ENCODE measurements at places on chromosomes 3 and 15. TPM values are rescaled to one million over a fixed set of nuclear protein-coding genes. Genes with fewer than 3 reads are reported as not detected.

DNA sequence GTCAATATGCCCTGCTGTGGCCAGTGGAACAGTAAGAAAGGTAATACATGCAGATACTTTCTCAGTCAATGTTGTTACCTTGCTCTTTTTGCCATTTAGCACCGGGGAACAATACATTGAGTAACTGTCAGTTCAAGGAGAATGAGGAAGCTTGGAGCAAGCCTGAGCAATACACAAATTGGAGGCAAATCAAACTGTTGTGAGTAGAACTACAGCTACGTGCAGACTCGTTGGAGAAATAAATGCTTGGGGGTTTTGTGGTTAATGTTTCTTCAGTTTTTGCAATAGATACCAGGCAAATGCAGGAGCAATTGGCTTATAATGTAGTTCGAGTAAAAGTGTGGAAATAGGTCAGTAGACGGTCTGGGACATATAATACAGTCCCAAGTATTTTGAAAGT lies 587.3 kb upstream of the ROBO1 start:
- no peaks in the 10 kb centered on the region for H3K36me3 ChIP-seq
- H3K4me1 ChIP-seq, result no peaks in the 10 kb centered on the region
- no peak overlapping the region for H3K4me3 ChIP-seq
- no peak overlapping the region for H3K27ac ChIP-seq
- no peaks in the 10 kb centered on the region for H3K27me3 ChIP-seq
- no peak for DNase-seq

DNA sequence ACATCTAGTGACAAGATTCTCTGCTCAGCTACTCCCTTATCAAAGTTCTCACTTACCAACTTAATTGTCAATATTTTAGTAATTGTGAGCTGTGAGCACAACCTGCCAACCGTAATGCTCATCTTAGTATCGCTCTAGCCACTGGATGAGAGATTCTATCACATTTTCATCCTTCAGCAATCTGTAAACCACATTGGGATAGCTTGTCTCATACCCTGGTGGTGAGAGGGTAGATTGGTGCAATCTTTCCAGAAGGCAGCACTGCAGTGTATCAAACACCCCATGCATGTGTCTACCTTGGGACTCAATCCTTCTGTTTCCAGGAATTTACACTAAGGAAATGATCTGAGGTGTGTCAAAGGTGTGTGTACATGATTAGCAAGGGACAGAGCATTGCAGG lies 18.9 kb upstream of the ATP8B4 start:
- H3K27ac ChIP-seq, result no peak overlapping the region
- H3K36me3 ChIP-seq, result no peaks in the 10 kb centered on the region
- H3K4me3 ChIP-seq, result no peak overlapping the region
- H3K27me3 ChIP-seq, result peaks cover 5% of the 10 kb centered on the region

DNA sequence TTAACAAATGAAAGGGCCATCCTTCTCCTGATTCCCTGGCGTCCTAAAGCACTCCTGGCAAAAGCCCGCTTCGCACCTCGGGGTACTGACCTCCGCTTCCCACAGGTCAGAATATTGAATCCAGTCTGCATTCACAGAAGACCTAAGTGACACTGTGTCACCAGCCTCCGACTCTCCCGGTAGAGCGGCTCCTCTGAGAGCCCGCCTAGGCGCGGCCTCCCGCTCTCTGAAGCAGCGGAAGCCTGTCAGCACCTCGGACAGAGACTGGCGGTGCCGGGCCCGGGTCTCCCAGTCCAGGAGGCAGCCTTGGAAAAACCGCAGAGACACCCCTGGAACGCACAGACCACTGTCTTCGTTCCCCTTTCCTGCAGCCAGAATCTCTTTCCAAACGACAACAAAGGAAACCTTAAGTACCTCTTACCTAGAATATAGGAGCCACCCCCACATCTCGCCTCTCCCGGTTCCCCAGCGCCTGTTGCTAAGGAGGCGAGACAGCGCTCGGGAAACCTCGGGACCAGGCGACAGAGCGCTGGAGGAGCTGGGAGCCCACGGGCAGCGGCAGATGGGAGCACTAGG lies 1.2 kb downstream of the GABRB3 start:
- peaks cover 62% of the 10 kb centered on the region for H3K27me3 ChIP-seq
- H3K4me1 ChIP-seq, result no peaks in the 10 kb centered on the region
- no peak overlapping the region for H3K27ac ChIP-seq
- no peak for DNase-seq
- no peak overlapping the region for H3K4me3 ChIP-seq
- peaks cover 13% of the 10 kb centered on the region for H3K36me3 ChIP-seq

DNA sequence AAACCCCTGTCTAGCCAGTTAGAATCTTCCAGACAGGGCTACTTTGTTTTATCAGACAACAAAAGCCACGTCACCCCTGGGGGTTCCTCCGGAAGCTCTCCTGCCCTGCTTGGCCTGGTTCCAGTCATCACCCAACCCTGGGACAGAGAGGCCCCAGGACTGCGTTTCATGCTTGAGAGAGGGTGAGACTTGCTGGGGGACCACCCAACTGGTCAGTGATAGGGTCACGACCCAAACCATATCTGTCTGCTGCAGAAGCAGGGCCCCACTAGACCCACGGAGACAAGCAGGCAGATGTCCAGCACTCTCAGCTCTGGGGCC lies 1.2 kb downstream of the NT5DC2 start:
- H3K27me3 ChIP-seq, result no peaks in the 10 kb centered on the region
- peak overlapping the region; percentile 70 for H3K4me3 ChIP-seq
- no peak for DNase-seq
- H3K4me1 ChIP-seq, result peaks cover 29% of the 10 kb centered on the region
- H3K27ac ChIP-seq, result no peak overlapping the region

GRCh38 chr15:79431636-79432344 lies at the start of gene MINAR1:
Gene MINAR1, plus strand, starts transcription at chr15:79432336. Its CDS starts 23,812 bp downstream, at chr15:79456148.
- H3K4me1 ChIP-seq, result peaks cover 2% of the 10 kb centered on the region
- H3K36me3 ChIP-seq, result peaks cover 6% of the 10 kb centered on the region
- peak within 1 kb of the TSS; percentile 18 for H3K4me3 ChIP-seq
- peaks cover 46% of the 10 kb centered on the region for H3K27me3 ChIP-seq

DNA sequence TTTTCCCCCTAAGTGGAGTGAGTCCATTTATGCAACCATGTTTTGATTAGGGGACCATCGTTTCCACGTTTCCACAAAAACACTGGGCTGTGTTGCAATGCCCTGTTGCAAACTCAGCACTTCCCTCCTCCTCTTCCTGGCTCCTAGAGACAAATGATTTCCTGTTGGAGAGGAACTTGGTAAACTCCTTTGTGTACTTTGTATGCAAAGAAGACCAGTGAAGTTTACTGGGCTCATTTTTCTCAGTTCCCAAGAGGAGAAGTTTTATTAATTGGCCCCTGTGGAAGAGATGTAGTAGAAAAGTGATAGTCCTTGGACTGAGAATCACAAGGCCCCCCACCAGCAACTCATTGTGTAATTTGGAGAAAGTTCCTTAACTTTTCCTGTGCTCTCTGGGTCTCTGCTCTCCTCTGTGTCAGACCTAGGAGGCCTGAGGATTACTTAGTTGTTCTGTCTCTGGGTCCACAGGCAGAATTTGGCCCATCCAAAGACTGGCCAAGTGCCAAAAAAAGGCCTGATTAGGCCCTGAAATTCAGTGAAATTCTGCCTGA lies 95.0 kb downstream of the ATG7 start:
- H3K4me3 ChIP-seq, result no peak overlapping the region
- H3K36me3 ChIP-seq, result peaks cover 77% of the 10 kb centered on the region
- H3K27ac ChIP-seq, result no peak overlapping the region
- DNase-seq, result no peak
- H3K27me3 ChIP-seq, result no peaks in the 10 kb centered on the region

DNA sequence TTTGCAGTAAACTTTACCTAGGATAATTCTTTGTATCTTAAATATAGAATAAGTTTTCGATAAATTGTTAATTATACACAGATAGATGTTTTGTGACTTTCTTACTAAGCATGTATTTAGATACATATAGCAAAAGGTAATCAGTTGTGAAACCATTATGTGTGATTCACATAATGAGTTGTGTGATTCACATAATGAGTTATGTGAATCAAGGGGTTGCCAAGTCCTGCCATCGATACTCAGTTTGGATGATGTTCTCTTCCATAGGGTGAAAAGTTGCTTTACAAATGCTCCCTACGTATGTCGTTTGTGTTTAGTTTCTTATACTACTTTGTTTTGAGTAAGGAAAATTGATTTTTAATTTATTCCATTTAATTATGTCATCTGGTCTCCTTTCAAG lies 682.1 kb downstream of the MECOM start:
- no peak overlapping the region for H3K4me3 ChIP-seq
- no peak for DNase-seq

SH2D7 gene
- not detected for total RNA-seq

MUSTN1 gene
- total RNA-seq, result not detected

Data from naive thymus-derived CD8-positive, alpha-beta T cell (primary cell).